ENCODE measurements at places on chromosomes 2 and 18. TPM values are rescaled to one million over a fixed set of nuclear protein-coding genes. Genes with fewer than 3 reads are reported as not detected.

- no peak for DNase-seq
Measured at GRCh38 chr2:26922405-26923188, 47.8 kb upstream of the MAPRE3 start.

GRCh38 chr2:186603286-186603685 lies 13.4 kb downstream of the ITGAV start:
- DNase-seq: no peak

DNA sequence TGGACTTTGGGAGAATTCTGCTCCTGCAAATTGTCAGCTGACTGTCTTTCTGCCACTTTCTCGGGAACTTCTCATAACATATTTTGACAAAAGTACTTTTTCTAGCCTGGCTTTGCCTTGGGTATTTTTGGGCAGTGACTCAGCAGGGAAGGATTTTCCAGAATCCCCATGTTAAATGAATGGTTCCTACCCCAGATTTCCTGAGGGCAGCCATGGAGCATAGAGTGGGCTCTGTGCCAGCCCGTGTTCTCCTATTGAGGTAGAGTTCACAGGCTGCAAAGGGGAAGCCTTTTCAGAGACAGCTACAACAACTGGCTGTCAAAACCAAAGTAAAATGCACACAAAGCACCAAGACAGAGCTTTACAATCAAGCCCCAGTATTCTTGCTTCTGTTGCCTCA lies 59.8 kb downstream of the BMP10 start:
- peak; percentile 27 for DNase-seq

GRCh38 chr2:144281476-144281875 lies 238.4 kb downstream of the ZEB2 start:
- no peak for DNase-seq

DNA sequence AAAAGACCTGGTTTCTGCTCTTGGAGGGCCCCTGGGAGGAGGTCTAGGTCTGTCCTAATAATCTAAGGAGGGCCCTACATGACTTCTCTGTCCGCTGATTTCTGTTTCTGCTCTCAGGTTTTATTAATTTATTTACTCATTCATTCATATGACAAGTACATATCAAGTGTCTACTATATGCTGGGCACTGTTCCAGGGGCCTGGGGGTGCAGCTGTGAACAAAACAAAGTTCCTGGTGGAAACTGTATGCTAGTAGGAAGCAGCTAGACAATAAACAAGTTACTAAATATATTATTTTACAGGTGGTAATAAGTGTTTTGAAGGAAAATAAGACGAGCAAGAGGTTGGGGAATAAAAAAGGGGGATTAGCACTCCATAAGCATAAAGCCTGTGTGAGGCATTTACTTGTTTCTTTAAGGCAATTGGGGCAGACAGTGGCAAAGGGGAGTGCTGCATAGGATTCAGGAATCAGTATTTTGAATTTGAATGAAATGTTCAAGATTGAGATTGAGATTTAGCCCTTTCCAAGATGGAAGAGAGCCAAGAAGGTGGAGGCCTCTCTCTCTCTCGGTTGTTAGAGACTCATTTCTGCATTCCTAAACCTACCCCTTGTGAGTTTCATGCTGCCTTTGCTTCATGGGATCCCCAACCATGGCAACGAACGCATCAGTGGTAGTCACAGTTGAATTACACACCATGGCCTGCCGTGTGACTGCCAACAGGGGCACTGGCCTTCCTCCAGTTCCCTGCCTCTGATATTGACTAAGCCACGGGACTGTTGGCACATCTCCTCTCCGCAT lies 28.3 kb downstream of the DRC1 start:
- DNase-seq: no peak

- peak; percentile 19 for DNase-seq
Measured at GRCh38 chr2:37585982-37586621, 85.3 kb downstream of the CDC42EP3 start.

- DNase-seq: no peak
Measured at GRCh38 chr2:178242552-178242883, 48.2 kb downstream of the OSBPL6 start.

GRCh38 chr2:220856486-220856885 lies 715.6 kb downstream of the EPHA4 start:
- no peak for DNase-seq

DNA sequence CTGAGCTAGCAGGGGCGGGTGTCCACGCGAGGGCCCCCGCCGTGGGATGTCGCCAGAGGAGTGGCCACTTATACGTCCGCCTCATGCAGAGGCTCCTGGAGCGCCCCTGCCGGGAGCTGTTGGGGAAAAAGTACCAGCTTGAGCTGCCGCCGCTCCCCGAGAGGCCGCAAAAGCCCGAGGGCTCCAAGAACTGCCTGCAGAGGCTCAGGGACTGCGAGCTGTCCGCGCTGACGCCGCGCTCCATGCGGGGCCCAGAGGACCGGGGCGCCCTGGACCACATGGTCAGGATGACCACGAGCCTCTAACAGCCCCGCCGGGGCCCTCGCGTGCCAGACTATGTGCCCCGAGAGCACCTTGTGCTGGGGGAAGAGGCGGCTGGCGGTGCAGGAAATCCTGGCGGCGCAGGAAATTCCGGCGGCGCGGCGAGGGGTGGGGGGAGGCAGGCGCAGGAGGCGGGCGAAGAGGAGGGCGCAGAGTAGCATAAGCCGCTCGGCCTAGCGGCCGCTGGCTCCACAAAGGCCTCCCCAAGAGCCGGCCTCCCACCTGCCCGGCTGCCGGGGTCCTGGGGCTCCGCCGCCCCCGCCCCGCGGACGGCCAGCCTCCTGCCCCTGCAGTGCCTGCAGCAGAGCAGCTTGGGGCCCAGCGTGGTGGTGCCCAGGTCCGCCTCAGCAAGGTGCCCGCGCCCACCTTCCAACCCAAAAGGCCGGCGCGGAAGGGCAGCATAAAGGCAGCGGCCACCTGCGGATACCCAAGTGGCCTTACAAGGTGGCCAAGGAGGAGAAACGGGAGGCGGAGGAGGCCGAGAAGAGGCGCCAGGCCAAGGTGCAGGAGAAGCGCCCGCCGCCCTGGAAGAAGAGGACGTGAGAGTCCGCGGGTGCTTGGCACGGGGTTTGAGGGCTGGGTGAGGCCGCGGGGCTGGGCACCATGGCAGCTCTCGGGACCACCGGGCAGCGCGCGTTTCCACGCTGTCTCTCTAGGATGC lies 42.1 kb upstream of the TRIM43B start:
- DNase-seq: no peak

DNA sequence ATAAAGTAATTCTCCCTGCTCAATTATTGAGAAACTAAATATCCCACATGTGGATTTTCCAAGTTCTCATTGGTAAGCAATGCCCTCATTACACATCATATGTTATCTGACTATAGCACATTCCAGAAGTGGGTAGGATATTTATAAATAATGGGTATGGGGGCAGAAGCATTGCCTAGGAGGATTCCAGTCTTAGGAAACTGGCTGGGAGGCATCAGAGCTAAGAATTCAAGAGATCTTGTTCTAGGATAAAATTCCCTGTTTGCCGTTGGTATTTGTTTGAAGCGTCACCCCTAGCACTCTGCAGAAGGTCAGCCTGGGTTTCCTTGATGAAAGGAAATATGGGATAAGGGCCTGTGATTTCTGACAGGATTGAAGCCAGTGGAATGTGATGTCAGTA lies 20.1 kb downstream of the SIX2 start:
- DNase-seq: no peak

- DNase-seq: no peak
Measured at GRCh38 chr2:152762202-152762601, 43.8 kb downstream of the ARL6IP6 start.

- no peak for DNase-seq
Measured at GRCh38 chr2:198072655-198073054, 268.3 kb downstream of the PLCL1 start.

DNA sequence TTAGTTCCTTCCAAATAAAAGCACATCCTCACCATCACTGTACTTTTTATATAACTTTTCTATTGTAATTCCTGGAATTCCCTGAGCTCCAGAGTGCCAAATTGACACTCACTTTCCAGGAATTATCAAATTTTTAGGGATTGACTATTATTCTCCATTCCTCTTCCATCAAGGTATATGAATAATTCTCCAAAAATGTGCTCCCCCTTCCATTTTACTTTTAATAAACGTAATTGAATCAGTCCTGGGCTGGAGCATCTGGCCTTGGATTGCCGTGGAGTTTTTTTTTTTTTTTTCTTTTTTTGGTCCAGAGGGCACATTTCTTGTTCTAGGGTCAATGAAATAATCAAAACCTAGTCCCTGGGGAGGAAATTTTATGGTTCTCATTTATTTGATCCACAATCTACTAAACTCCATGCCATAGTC lies 304.3 kb downstream of the CDCA7 start:
- no peak for DNase-seq

DNA sequence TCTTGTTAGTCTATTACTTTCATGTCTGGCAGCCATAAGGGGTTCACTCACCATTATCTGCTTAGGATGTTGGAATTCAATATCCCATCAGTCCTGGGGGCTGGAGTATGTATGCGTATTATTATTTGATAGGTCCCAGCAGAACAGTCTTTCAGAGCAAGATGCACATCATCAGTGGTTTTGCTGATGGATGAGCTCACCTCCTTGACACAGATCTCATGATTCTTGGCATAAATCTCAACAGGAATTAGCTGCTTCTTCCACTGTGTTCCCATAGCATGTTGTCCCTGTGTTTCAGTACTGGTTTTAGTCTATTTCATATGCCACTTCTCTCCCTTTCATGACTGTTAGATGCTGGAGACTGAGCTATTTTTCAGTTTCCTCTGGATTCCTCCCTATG lies 442.5 kb downstream of the ARHGAP15 start:
- no peak for DNase-seq

GRCh38 chr2:102042196-102043081 lies 50.7 kb downstream of the IL1R2 start:
- DNase-seq: no peak

GRCh38 chr2:237456200-237456843 lies 30.7 kb upstream of the MLPH start:
- DNase-seq: peak; percentile 83

DNA sequence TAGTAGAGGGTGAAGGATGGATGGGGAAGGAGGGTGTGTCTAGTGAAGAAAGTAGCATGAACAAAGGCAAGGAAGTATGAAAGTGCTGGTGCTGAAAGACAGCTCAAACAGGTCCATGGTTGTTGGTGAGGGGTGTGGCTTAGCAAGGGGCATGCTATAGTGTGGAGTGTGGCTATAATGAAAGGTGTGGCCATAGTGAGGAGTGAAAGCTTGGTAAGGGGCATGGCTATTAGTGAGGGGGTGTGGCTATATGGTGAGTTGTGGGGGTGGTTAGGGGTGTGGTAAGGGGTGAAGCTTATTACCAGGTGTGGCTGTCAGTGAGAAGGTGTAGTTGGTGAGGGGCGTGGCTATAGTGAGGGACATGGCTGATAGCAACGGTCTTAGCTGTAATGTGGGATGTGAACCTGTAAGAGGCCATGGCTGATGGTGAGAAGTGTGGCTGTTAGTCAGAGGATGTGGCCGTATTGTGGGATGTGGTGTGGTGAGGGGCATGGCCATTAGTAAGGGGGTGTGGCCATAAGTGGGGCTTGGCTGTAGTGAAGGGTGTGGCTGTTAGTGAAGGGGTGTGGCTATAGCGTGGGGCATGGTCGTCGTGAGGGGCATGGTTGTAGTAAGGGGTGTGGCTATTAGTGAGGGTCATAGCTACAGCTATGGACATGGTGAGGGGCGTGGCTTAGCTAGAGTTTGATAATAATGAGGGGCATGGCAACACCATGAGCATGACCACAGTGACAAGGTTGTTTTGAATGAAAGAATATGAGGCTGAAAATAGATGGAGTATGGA lies 549.6 kb downstream of the FBXO15 start:
- DNase-seq: no peak

- DNase-seq: no peak
Measured at GRCh38 chr18:468955-469790, 31.3 kb downstream of the COLEC12 start.

DNA sequence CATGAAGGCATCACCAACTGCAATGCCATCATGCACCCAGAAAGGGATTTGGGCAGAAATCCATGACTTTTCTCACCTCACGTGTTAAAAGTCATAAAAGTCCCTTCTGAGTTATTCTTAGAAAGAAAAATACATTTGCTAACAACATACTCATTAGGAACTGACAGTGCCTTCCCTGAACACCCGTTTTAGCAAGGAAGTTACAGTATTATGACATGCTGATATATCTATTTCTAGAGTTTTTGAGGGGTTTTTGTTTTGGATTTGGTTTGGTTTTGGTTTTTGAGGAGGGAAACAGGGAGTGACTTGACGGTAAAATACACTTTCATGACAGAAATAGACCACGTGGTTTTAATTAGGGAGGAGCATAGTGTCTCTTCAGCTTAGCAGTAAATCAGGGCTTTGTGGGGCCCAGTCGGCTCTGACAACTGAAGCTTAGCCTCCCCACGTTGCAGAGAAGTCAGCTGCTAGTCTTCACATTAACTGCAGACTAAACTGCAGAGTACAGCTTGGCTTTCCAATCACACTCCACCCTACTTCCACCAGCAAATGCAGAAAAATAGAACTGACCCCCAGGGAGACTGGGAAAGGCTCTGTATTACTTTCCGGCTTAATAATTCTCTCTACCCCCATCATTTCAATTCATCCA lies 141.4 kb downstream of the FAM124B start:
- no peak for DNase-seq

- DNase-seq: no peak
Measured at GRCh38 chr18:30658306-30658705, 384.2 kb downstream of the DSC3 start.

DNA sequence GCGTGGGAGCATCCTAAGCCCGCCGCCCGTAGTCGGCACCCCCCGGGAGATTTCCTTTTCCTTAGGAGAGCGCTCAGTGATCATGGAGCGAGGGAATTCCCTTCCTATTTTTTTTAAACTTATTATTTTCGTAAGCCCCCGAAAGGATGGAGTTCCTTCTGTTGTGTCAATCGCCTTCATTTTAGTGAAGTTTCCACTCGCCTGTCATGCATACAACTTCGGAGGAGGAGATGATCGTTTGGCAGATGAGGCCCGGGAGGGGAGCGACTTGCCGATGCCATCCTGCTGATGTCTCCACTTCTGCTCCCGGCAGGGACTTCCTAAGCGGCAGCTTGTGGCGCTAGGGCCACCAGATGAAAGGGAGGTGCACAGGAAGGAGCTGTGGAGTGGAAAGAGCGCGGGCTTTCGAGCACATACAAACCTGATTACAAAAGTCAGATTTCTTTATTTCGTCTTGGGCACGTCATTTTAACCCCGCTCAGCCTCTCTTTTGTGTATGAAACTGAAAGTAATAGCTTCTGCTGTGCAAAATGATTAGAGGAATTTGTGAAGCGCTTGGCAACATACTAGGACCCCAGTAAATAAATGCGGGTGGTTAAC lies at the start of gene ADGRF3:
Gene ADGRF3 (minus strand): TSS at position 336 of the 600 bp plus-strand sequence. CDS start 555 bp downstream, outside the sequence.
- no peak for DNase-seq

GRCh38 chr2:196131949-196132925 lies 39.1 kb downstream of the STK17B start:
- no peak for DNase-seq

UGT1A3 gene
- total RNA-seq: not detected

SULT1C4 gene
- total RNA-seq: 2.8 TPM

TOGARAM2 gene
- total RNA-seq: 2.4 TPM

C1GALT1C1L gene
- total RNA-seq: 0.95 TPM

OSR1 gene
- 90.7 TPM for total RNA-seq

GPR45 gene
- total RNA-seq: not detected

FBXO36 gene
- total RNA-seq: 1.7 TPM
